KG1 (cell line): ENCODE measurements at places on chromosomes 7 and 10.

- no peak for DNase-seq
Observed at GRCh38 chr7:27111042-27111750, 8.7 kb upstream of the HOXA2 start.

DNA sequence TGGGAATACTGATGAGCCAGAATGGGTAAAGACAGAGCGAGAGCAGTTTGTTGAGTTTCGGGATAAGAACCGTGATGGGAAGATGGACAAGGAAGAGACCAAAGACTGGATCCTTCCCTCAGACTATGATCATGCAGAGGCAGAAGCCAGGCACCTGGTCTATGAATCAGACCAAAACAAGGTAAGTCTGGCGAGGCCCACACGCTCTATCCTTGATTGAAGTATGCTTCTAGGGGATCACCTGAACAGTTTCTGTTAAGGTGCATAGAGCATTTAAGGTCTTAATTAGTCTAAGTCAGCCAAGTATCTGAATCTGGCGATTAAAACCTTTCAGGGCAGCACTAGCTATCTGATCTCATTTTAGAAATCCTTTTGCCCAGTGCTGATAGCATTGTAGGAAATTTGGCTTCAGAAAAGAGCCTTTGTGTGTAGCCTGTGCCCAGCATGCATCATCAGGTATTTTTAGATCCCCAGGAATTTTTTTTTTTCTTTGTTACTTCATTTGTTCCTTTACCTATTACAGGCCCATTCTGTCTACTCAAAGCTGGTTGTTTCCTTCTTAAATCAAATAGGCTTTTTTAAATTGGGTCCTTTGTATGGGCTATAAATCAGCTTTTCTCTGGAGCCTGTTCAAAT, 8.0 kb downstream of the OPN1SW start:
- DNase-seq, result no peak

GRCh38 chr10:49362596-49363260, 33.2 kb downstream of the DRGX start:
- no peak for DNase-seq

- DNase-seq, result no peak
Observed at GRCh38 chr10:43404704-43405084, 4.3 kb downstream of the HNRNPF start.

- no peak for DNase-seq
Observed at GRCh38 chr10:99682752-99683151, 23.4 kb downstream of the ENTPD7 start.

- no peak for DNase-seq
Observed at GRCh38 chr10:86848747-86849146, 92.3 kb downstream of the BMPR1A start.

- DNase-seq, result no peak
Observed at GRCh38 chr10:76068856-76069255, 637.4 kb downstream of the LRMDA start.
